Epithelial cell of esophagus (primary cell): ENCODE measurements at places on chromosomes 11 and 22.

DNA sequence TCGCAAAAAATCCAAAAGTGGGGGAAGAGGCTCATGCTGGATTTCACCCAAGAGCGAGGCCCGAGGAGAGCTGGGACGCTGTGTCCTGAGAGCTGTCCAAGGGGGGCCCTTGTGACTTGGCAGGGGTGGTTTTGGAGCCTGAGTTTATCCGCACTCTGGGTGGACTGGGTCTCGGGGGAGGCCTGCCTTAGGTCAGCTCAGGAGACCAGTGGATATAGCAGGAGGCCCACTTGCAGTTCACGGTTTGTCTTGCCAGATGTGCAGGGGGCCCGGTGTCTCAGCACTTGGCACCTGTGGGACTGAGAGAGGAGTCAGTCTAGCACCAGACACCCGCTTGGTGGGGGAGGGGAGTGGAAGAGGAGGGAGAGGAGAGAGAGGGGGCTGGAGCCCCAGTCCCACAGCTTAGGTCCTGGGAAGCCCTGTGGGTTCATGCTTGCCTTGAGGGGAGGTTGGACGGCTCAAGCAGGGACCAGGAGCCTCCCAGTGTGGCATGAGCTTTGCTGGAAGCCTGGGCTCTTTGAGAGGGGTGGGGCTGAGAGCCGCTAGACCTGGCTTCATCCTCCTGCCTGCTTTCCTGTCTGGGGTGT lies 33.4 kb downstream of the PARVB start:
- DNase-seq, result no peak

GRCh38 chr11:44229624-44230023 lies 80.3 kb downstream of the ALX4 start:
- no peak for DNase-seq

- DNase-seq, result peak; percentile 76
Measured at GRCh38 chr11:40338739-40339138, 1120.7 kb downstream of the LRRC4C start.

- DNase-seq, result no peak
Measured at GRCh38 chr11:213111-213510, 5.6 kb downstream of the RIC8A start.

- no peak for DNase-seq
Measured at GRCh38 chr11:69232821-69233743, 60.9 kb upstream of the MYEOV start.

DNA sequence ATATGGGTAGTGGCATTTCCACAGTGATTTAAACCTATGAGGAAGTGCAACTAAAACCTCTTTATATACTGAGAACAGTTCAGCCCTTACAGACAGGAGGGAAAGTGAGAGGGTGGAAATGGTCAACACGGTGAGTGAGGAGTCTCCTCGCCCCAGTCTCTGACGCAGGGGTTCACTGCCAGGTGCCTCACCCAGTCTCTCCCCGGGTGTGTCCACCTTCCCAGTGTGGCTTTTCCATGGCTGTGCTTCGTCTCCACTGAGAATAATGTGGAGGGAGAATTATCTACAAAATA lies 116.6 kb upstream of the TOP3B start:
- no peak for DNase-seq

DNA sequence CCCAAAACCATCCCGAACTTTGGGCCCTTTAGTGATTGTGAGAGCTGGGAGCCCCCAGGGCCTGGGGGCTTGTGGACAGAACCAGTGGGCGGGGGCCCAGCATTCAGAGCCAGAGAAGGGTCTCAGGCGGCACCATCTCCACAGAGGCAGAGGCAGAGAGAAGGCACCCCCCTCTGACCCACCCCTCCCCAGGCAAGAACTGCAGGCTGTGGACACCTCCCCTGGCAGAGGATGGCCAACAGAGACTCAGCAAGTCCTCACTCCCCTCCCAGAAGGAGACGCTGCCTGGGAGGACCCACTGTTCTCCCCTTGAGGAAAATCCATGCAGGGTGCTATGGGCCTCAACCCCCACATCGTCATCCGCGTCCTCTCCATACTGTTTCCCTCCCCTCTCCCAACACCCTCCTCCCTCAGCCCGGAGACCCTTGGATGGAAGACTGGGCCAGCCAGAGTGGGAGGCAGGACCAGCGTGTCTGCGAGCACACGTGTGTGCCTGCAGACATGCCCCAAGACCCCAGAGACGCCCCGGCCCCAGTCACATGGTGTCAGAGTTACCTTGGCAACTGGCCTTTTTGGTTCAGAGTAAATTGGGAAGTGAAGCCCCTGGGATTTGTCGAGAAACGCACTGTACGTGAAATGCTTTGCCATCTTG lies 42.6 kb downstream of the KCNC1 start:
- DNase-seq, result no peak

- no peak for DNase-seq
Measured at GRCh38 chr11:78208257-78209165, 19.8 kb downstream of the USP35 start.

DNA sequence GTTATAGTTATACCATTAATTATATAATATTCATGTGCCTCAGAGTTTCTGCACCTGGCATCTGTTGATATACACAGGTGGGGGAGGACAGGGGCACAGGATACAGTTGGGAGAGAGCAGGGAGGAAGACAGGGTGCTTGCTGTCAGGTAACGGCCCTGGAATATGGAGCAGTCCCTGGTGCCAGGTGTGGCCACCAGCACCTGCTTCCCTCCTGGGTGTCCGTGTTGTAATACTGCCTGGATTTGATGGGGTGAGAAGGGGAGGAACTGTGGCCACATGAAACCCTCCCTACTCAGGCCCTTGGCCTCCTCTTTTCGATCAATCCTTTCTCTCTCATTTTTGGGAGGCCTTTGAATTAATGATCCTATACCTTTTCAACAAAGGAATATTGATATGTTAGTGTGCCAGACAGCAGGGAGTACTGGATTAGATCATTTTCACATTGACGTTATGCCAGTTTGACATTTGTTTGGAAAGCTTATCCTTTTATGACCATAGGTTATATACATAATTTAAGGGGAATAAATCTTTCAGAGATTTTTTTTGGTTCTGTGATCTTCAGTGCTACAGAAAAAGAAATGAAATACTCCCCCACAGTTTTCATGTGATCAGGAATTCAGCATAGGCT lies 88.6 kb downstream of the TEAD1 start:
- no peak for DNase-seq

DNA sequence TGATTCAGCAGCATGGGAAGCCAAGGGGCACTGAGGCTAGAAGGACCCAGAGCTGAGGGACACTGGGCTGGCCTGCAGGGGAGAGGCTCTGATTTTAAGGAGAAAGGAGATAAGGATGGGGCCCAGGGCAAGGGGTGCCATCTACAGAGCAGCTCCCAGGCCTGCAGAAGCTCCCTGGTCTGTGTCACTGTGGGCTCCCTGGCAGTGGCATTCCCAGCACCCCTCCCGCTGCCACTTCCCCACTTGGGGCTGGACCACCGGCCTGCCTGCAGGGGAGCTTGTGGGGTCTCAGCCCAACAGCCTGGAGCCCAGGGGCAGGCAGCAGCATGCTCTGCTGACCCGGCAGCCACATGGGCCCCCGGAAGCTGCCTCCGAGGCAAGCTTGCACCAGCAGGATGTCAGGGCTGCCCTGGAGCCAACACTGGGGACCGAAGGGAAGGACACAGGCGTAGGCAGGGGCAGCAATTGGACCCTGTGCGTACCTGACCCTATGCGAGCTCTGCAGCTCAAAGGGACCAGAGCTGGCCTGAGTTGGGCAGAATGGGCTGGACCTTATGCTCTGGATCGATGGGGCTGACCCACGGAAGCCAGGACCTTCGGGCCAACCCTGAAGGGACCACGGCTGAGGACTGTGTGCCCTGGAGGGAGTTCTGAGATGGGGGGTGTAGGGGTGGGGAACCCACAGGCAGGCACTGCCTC lies 35.4 kb upstream of the WNT7B start:
- DNase-seq, result no peak

- no peak for DNase-seq
Measured at GRCh38 chr11:98090861-98091505, 929.8 kb upstream of the CNTN5 start.

DNA sequence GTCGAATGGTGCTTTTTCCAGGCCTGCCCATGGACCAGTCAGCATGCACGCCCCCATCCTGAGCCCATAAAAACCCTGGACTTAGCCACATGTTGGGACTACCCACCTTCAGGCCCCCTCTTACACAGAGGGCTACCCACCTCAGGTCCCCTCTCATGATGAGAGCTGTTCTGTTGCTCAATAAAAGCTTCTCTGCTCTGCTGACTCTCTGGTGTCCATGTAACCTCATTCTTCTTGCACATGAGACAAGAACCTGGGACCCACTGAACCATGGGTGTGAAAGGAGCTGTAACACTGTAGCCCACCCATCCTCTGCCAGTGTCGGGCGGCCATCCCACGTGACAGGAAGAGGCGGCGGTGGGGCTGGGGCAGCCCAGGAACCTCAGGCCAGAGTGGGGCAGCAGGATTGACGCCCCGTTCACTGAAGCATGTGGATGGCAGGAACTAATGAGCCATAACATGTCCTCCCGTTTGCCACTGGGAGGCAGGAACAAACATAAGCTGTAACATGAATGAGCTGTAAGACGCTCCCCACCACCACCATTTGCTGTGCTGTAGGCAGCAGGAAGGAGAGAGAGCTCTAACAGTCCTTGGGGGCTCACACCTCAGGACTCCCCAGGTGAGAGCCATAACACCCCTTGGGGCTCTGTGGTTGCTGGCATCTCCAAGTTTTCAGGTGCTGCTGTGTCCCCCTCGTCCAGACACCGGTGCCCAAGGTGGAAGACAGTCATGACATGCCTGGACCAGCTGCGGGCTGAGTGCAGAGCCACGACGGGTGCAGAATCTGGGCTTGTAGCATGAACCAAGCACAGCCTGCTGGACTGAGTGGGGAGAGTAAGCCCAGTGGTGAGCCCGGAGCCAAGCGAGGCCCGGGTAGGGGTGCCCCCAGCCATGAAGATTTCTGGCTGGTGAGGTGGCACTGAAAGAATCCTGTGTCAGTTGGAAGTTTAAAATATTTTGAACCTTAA lies 69.4 kb downstream of the MCHR1 start:
- DNase-seq, result no peak

- DNase-seq, result peak; percentile 47
Measured at GRCh38 chr22:36546092-36546804, 17.3 kb upstream of the EIF3D start.

- DNase-seq, result no peak
Measured at GRCh38 chr11:101442936-101443521, 140.8 kb downstream of the TRPC6 start.
